ENCODE measurements at places on chromosomes 1 and 21.

- DNase-seq, result no peak
These were observed 27.9 kb downstream of the MATN1 start for GRCh38 chr1:30695439-30695841.

DNA sequence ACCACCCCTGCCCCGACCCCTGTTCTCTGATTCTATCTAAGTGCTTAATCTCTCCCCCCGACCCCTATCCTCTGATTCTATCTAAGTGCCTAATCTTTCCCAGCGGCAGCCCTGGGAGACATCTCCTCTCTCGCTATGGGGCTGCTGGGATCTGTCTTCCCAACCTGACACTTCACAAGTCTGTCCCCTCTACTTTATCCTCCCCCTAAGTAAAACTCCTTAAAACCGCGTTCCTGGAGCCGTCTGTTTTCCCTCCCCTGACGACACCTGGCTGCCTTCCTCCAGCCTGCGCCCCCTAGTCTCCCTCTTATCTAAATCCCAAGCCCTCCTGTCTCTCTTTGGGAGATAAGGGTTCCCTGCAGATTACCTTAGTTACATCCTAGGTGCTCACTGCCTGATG lies 30.5 kb downstream of the EPHB2 start:
- DNase-seq, result no peak

DNA sequence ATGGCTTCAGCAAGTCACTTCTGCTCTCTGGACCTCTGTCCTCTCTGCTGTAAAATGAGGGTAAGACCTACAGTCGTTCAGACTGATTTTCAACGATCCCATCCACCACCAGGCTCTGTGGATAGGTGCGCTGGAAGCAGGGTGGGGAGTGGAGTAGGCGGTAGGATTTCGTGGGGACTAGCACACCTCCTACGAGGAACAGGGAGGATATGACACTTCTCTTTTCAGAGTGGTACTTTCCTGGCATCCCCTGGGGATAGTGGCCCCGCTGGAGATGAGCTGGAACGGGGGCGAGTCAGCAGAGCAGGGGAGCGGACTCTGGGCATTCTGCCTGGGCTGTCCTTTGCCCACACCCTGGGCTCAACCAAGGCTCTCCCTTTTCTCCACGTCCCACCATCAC lies 17.7 kb downstream of the ETNK2 start:
- no peak for DNase-seq

DNA sequence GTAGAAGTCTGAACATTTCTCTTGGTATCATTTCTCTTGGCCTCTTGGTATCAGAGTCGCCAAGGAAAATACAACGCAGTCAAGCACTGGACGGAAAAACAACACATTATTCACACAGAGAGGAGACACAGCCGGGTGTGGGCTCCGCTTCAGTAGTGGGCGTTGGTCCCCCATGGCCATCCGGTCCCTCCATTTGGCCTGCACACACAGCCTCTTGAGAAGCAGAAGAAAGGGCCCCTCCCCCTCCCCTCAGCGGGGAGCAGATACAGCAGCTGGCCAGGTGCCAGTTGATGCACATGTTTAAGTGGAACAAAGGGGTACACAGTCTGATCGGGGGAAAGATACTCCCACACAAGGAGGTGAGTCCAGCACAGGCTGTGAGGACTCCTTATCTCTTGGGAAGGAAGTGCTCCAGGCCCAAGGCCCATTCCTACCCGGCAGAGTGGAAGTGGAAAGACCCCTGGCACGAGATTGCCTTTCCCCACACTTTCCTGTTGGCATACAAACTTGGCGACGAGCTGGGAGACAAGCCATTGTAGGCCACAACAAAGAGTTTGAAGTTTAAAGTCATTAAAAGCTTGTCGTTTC lies 311.3 kb downstream of the FAM72C start:
- no peak for DNase-seq

DNA sequence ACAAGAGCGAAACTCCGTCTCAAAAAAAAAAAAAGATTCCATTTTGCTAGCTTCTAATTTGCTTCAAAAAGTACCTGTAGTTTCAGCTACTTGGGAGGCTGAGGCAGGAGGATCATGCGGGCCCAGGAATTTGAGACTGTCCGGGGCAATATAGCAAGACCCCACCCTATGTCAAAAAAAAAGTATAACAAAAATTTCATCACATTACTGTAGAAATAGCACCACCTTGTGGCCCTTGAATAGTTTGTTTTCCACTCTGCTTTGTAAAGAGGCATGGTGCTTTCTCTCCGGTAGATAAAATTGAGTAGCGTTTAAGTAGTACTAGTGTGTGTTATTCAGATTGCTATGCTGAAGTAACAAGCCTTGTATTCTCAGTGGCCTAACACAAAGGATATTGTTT lies 18.2 kb upstream of the MSTO1 start:
- no peak for DNase-seq

GRCh38 chr21:38544661-38545060 lies 46.4 kb upstream of the ERG start:
- DNase-seq, result no peak

- DNase-seq, result no peak
These were observed 5.9 kb downstream of the RHEX start for GRCh38 chr1:206058927-206059292.

GRCh38 chr1:204714861-204715511 lies 29.4 kb upstream of the LRRN2 start:
- DNase-seq, result no peak

DNA sequence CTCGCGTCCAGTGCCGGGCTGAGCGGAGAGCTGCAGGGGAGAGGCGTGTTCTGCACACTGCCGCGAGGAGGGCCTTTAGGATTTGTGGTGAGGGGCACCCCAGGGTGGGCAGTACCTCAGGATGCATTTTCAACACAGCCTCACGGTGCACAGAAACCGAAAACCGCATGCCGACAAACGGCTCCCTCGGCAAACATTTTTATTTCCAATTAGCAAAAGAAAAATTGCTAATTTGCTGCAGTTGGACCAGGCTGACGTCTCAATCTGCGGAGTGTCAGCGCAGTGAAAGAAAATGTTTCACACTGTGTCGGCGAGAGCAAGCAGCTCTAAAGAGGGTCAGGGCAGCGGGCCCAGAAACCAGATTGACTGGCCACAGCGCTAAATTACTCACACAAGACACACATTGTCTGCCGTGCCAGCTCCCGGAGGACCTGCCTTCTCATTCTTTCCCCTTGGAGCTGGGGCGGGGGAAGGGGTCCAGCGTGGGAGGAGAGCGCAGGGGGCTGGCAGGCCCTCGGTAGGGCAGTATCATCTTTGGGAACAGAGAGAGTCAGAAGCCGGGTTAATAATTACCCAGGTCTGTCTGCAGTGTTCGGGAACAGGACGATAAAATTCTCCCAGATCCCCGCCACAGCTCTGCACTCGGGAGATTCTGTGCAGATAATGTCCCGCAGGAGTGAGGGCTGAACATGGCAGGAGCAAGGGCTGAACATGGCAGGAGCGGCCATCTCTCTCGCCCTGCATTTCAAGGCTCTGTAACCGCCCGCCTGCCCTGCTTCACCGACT lies 150.2 kb downstream of the PRDM16 start:
- no peak for DNase-seq

DNA sequence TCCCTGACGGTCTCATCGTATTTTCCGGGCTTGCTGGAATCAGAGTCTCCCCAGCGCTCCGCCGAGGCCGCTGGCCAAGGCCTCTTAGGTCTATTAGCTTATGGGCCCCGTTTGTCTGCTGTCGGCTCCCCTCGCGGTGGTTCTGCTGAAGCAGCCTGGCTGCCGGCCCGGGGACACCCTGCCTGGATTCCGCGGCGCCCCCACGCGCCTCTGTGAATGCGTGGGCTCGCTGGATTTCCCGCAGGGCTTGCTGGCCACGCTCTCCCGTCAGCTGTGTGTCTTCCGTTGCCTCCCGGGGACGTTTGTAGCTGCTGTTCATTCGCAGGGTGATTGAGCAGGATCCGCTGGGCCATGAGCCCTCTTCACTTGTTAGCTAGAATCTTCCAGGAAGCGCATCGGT lies 8.4 kb downstream of the LRRC3 start:
- DNase-seq, result no peak

DNA sequence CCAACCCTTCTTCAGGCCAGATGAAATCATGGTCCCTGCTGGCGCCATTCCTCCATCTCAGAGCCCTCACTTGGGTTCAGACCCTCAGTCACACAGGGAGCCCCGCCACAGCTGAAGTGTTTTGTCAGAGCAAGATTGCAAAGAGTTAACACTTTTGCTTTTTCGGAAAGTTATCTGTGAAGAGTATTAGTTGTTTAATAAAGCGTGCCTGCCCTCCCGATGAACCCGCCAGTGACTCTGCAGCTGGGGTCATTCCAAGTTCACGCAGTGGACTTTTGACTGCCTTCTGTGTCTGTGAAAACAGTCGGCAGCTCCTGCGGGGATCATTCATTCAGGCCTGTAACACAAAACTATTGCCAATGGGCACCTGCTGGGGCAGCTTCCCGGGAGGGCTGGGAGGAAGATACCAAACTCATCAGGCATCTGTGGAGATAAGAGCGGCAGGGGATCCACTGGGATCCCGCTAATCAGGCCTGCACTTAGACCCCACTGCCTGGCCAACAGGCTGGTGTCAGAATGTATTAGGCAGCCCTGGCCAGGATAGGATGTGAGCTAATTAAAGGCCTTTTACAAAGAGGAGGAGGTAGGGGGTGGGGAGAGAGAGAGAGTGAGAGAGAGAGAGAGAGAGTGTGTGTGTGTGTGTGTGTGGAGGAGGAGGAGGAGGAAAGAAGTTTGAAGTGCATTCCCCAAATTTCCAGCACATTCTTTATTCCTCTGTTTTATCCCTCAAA lies 184.5 kb downstream of the DHRS3 start:
- DNase-seq, result no peak

DNA sequence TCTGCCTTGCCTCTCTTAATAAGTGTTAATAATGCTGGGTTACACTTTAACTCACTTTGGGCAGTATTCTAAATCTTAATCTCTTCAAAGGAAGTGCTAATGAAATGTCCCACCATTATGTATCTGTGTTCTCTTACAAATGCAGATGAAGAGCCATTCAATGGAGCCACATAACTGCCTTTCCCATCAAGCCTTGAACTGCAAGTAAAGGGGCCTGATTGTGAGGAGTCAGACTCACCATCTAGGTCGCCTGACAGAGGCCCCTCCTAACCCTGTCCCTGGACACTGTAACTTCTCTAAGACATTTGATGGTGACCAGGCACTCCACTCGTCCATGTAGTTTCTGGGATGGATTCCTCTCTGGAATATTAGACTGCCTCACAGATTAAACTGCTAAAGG lies 329.4 kb downstream of the KIF26B start:
- DNase-seq, result no peak

DNA sequence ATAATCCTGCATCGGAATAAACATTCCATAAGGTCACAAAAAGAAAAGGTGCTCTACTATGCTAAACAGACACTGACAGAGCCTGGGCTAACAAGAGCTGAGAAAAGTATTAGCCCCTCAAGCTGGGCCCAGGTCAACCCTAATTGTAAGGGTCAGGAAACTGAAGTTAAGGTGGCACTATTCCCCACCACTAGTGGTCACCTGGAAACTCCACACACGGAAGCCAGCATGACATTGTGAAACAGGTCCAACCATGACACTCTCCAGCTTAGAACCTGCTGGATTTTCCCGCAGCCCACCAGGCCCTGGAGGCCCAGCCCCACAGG lies 1.2 kb downstream of the PTTG1IP start:
- DNase-seq, result no peak

DNA sequence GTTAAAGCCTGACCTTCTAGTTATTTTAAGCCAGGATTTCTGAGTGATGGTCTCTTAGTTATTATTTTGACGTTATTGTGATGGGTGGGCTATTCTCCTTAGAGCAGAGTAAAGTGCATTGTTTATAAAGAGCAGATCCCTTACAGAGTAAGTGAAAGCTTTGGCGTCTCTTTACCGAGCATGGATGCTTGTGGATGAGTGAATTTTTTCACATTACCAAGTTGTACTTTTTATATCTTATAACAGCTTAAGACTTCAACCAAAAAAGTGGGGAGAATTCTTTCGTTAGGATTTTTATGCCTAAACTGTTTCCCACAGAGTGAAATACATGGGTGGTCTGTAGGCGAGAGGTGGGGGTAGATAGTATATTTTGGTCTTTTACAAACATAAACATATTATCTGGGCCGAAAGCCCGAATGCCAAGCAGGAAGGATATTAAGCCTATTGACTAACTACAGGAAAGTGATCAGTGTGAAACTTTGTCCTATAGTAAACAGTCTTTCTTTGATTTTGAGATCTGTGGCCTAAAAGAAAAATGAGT lies 279.1 kb upstream of the C1orf105 start:
- DNase-seq, result no peak

DNA sequence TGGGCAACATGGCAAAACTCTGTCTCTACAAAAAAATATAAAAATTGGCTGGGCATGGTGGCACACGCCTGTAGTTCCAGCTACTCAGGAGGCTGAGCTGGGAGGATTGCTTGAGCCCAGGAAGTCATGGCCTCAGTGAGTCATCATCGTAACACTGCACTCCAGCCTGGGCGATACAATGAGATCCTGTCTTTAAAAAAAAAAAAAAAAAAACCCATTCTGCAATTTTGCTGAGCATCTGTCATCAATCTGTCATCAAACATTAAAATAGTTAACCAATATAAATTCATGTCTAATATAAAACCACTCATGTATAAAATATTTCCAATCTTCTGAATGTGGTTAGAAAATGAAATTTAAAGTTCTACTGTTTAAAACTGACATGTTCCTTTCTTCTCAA lies 56.9 kb downstream of the LPAR3 start:
- no peak for DNase-seq

Measured in activated T-cell treated with anti-CD3 and anti-CD28 coated beads, Interleukin-2, amount 50 U/mL, for 24 hours (primary cell).